ENCODE measurements at places on chromosomes 6 and 20.
A peak's percentile ranks its signal among the peaks of the same experiment; 100 is the strongest.

DNA sequence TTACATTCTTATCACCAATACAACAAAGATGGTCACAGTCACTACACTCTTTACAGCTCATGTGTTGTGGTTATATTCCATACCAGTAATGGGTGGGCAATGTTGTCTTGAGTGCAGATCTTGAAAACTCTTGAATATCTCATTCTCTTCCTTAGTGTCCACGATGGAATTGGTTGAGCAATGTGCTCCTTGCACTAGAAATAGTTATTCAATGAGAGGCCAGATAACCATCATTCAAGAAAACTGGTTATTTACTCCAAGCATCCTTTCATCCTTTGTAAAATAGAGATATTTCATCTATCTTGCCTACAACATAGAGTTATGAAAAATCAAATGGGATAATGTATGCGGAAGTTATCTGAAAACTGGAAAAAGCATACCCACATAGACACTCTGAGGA lies 215.9 kb downstream of the ARHGAP18 start:
- DNase-seq, result no peak

- DNase-seq, result no peak
Measured at GRCh38 chr6:147909640-147910039, 401.1 kb downstream of the SAMD5 start.

DNA sequence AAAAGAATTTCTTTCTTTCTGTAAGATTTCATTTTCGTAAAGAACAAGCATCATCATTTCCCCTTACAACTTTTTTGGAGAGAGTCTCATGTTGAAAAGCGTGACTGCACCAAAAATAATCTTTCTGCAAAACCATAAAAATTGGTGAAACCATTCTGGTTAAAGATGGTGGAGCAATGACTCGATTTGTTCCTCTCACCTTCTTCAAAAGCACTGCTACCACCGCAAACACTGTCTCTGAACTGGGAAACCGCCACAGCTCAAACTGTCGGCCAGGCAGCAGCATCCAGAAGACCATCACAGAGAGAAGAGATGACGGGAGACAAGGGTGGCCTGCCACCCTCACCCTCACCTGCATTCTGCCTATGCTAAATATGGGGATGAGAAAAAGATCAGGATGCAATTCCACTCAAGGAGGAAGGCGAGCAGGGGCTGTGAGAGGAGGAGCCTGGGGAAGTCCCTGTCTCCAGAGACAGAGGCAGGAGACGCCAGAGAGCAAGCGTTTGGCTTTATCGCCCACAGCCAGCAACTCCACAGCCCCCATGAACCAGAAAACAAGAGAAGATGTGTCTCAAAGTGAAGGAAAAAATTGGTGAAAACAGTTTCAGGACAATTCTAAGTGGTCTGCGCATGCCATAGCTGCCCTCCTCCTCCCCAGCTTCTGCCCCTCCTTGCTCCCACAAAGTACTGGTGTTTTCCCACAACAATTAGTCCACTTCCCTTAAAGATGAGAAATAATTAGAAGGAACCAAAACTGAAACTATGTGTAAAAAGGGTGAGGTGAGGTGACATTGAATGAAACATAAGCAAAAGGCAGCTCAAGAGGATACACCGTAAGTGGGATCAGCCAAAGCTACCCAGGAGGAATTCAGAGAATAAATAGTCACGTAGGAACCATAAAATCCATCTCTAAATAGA lies 255.5 kb downstream of the KIF16B start:
- DNase-seq, result no peak

DNA sequence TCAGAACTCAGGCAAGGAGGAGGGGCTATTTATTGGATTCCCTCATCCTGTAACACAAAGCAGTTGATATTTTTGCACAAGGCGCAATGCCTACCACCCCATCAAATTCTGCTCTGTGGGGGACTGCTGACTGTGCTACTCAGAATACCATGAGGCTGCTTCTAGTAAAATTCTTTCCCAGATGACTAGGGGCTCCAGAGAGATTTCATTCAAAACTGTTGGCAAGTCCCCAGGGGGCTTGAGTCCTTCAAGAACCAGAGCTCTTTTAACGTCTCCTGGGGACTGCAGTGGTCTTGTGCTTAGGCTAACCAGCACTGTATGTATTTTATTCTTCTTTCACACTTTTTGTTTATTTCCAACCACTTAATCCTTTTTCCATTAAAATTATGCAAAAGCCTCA lies 365.9 kb upstream of the AGPAT4 start:
- no peak for DNase-seq

DNA sequence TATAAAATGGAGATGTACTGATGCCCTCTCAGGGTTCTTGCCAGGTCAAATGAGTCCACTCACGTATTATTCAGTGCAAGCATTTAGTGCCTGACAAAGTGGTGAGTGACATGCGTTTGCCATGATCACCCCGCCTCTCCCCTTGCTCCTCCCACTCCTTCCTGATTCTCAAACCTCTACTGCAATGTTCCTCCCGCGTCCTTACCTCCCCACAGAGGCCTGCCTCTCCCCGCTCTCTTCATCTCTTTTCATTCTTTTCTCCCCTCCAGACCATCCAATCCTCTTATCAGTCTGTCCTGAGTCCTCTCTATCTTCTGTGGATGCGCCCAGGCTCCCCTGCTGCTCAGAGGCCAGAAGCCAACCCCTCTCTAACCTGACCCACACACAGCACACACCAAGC lies 40.7 kb downstream of the KCNK5 start:
- no peak for DNase-seq

- no peak for DNase-seq
Measured at GRCh38 chr6:148678682-148679081, 68.1 kb upstream of the UST start.

- no peak for DNase-seq
Measured at GRCh38 chr6:89145091-89145955, 532 bp upstream of the PM20D2 start.

DNA sequence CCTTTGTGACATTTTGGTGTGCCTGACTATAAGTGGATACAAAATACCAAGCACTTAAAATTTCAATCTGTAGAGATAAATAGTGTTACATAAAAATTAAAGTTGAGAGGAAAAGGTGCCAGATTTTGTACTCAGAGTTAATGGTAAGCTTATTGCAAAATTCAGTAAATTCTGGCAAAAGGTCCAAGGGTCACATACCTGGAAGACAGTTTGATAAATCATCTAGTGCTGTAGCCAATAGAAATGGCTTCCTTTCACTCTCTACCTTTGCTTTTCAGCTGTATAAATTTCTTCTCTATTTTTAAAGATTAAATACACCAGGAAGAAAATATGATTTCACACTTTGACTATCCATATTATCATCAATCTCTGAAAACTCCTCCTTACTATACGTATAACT lies 690.2 kb upstream of the NRSN1 start:
- no peak for DNase-seq

GRCh38 chr6:154951345-154952200 lies 43.5 kb upstream of the TIAM2 start:
- DNase-seq, result no peak

- DNase-seq, result no peak
Measured at GRCh38 chr6:36700831-36701230, 3.2 kb downstream of the RAB44 start.

- no peak for DNase-seq
Measured at GRCh38 chr6:27650620-27651370, 177.9 kb upstream of the ZNF184 start.

DNA sequence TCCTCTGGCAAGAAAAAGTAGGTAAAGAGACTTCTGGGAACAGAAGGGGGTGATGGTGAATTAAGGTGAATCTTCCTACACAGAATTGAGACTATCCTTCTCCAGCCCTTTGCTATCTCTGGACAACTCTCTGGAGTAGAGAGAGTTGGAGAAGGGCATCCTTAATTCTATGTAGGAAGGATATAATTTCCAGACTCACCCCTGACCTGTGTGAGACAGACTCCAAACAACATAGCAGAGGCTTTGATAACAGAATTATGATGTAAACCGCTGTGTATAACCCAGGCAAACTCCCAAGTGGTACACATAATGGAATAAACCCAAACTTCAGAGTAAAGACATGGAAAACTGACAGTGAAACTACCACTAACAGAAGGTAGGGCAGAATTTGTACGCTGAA lies 186.5 kb downstream of the MEI4 start:
- DNase-seq, result no peak

DNA sequence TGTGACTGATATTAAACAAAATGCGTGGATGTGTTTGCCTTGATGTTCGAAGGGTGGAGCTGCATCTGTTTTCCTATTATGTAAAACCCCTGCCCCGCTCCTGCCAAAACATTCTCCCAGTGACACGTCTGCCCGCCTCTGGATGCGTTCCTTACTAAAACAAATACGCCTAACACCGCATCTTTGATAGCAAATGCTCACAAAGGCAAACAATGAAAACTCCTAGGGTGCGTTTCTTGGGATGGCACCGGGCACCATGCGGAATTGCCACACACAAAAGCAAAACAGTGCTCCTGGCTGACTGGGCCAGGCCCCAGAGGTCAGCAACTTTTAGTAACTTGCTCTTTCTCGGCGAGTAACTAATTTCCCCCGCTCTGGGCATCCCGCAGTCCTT lies 9.0 kb upstream of the FOXC1 start:
- DNase-seq, result no peak

DNA sequence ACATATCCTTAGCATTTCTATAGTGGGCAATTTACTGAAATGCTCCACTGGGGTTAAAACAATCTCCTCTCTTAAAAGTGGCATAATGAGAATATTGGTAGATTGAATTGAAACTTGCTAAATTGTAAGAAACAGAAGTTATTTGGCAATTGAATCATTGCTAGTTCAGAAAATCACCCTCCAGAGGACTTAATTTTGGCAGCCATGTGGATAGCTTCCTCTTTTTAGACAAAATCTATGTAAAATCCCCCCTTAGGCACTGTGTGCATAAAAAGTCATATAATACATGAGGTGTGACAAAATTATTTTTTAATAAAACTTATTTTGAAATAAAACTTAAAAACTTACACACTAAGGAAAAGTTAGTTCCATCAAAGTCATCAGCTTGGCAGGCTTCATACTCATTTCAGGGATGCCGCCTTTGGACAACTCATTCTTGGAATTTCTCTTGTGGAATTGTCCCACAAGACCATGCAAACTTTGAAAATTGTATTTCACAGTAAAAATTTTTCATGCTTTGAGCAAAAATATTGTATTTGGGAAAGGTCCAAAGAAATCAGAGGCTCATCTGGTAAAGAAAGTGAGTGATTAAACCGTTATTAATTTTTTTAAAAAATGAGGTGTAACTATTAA lies 473.0 kb downstream of the BCKDHB start:
- no peak for DNase-seq

- no peak for DNase-seq
Measured at GRCh38 chr6:111718990-111719389, 113.3 kb upstream of the TRAF3IP2 start.

GRCh38 chr6:85291326-85291725 lies 158.6 kb upstream of the NT5E start:
- DNase-seq, result no peak

DNA sequence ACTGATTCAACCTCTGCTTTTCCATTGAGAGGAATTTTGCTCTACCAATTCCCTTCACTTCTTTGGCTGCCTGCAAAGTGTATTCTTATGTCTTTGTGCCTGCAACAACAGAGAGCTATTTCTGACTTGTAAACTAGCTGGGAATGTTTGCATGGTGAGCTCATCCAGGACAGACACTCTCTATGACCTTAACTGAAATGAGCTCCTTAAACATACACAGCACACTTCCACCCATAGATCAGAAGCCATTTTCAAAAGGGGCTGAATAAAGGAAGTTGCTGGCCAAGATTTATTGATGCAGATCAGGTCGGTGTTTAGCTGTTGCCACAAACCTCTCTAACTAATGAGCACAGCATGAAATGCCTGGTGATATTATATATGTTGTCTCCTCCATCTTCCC lies 377.7 kb downstream of the BTBD9 start:
- peak; percentile 88 for DNase-seq

DNA sequence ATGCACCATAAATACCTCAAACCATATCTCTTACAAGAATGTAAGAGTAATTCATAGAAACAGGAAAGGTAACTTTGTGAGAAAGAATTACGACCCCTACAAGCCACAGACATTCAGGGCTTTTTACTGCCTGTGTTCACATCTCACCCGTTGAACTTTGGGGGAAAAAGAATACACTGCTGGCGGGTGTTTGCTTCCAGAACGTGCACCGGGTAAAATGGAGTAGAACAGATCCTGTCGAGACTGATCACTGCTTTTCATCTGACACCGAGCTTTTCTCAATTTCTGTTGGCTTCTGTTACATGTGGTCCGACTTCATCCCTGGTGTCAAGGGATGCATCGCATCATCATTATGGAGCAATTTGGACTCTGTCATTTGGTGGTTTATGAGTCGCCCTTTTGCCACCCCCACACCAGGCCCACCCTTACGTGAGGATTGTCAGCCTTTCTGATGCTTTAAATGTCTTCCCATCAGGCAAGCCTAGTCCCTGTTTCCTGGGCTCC lies 219.2 kb upstream of the ZFP64 start:
- DNase-seq, result no peak

GRCh38 chr6:81690073-81690472 lies 62.4 kb downstream of the TENT5A start:
- DNase-seq, result no peak

DNA sequence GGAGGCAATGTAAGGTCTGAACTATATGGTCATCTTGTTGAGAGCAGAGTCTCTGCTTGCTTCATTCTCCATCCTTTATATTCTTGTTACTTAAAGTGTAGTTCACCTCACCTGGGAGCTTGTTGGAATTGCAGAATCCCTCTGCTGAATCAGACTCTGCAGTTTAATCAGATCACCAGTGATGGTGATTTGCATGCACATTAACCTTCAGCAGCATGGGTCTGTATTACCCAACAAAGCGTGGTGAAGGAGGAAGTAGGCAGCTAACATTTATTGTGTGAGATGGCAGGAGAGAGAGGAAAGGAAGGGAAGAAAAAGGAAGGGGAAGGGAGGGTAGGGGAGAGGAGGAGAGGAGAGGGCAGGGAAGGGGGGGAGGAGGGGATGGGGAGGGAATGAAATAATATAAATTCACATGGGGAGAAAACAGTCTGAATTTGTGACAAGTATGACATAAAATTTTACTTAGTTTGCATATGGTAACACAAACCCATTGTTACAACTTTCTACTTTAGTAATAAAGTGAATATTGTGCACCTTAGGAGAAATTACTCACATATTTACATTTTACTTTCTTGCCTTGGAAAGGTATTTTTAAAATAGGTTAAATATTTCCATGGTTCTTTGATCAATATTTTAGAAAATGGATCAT lies 740.7 kb downstream of the DHX35 start:
- no peak for DNase-seq

Measured in SJSA1 (cell line).